ENCODE measurements at places on chromosomes 7 and 10. TPM values are rescaled to one million over a fixed set of nuclear protein-coding genes. Genes with fewer than 3 reads are reported as not detected.

ACBD5 gene
- total RNA-seq: 17.2 TPM

SPDYE8 gene
- total RNA-seq: not detected

GSTO2 gene
- 3.3 TPM for total RNA-seq

UNCX gene
- not detected for total RNA-seq

RGR gene
- total RNA-seq: not detected

DGKI gene
- 0.41 TPM for total RNA-seq

ST8SIA6 gene
- total RNA-seq: 0.60 TPM

DNA sequence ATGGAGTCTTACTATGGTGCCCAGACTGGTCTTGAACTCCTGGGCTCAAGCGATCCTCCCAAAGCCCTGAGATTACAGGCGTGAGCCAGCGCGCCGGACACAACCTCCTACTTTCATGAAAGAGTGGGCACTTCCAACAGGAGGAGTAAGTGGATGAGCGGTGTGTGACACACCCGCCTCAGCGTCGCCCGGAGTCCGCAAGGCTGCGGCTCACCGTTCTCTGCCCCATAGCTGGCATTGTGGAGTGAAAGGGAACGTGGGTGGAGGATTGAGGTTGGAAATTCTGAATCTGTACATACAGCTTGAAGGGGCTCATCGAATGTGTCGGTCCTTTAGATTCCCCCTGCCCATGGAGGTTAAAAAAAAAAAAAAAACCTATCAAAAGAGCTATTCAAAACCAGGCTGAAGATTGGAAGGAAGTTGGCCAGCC lies 524 bp upstream of the PRXL2A start:
- peak overlapping the region; percentile 67 for H3K27ac ChIP-seq
- peak; percentile 76 for DNase-seq
- peak overlapping the region; percentile 87 for H3K4me3 ChIP-seq
- no peaks in the 10 kb centered on the region for H3K27me3 ChIP-seq
- no peaks in the 10 kb centered on the region for H3K36me3 ChIP-seq
- peaks cover 24% of the 10 kb centered on the region for H3K4me1 ChIP-seq

DNA sequence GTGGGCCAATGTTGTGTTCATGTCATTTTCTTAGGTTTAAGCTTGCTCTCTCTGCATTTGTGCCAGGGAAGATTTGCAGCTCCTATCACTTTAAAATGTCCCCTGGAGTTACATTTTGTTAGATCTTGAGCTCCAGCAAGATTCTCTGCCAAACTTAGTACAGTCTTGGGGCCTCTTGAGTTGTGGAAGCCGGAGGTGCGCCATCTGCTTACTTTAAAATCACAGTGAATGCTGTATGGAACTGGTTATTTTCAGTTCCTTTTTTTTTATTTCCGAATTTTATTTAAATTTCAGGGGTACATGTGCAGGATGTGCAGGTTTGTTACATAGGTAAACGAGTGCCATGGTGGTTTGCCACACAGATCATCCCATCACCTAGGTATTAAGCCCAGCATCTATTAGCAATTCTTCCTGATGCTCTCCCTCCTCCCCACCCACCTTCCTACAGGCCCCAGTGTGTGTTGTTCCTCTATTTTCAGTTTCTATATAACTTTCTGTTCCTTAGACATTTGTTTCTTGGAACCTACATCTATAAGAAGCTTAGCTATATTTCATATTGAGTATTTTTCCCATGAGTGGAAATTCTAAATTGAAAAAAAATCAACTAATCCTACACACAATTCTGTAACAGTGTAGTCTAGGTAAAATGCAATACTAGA lies 114.4 kb upstream of the CREB5 start:
- no peak overlapping the region for H3K4me3 ChIP-seq
- no peaks in the 10 kb centered on the region for H3K36me3 ChIP-seq
- H3K27me3 ChIP-seq: no peaks in the 10 kb centered on the region

DNA sequence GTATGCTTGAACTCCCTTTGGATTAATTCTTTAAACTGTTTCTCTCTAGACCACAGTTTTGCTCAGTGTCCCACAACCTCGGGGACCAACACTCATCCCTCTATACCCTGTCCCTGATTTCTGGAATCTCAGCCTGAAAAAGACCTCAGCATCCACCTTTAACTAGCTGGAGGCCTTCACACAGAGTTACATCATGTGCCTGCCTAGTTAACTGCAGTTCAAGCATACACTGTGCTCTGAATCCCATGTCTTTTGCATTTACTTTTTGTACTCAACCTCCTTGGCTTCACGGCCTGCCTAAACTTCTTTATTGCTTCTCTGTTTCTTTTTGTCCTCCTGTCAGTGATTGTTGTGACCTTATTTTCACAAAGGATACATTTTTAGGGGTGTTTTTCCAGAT lies 66.7 kb downstream of the PRKG1 start:
- no peak overlapping the region for H3K4me3 ChIP-seq
- H3K4me1 ChIP-seq: no peaks in the 10 kb centered on the region
- no peaks in the 10 kb centered on the region for H3K27me3 ChIP-seq
- DNase-seq: no peak

DNA sequence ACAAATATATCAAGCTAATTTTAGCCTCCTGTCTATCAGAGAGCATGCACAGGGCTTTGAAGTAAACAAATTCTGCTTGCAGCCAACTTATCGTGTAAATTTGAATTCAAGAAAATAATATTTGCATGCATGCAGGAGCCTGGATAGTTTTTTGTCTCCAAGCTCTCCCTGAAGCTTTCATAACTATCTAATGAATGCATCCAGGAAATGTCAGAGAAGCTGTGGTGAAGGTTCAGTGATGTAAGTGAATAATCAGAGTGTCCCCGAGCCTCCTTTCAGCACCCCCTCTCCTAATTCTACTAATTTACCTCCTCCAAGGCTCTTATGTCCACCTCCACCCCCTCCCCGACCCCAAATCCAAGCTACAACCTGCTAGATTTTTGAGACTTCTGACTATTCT lies 172.0 kb upstream of the ZNF32 start:
- H3K36me3 ChIP-seq: no peaks in the 10 kb centered on the region
- no peak overlapping the region for H3K27ac ChIP-seq
- no peak for DNase-seq
- H3K27me3 ChIP-seq: peaks cover 71% of the 10 kb centered on the region
- H3K4me1 ChIP-seq: no peaks in the 10 kb centered on the region

GRCh38 chr7:83142365-83142764 lies 20.3 kb downstream of the PCLO start:
- H3K4me3 ChIP-seq: no peak overlapping the region
- DNase-seq: no peak
- no peak overlapping the region for H3K27ac ChIP-seq
- no peaks in the 10 kb centered on the region for H3K27me3 ChIP-seq
- H3K4me1 ChIP-seq: no peaks in the 10 kb centered on the region

DNA sequence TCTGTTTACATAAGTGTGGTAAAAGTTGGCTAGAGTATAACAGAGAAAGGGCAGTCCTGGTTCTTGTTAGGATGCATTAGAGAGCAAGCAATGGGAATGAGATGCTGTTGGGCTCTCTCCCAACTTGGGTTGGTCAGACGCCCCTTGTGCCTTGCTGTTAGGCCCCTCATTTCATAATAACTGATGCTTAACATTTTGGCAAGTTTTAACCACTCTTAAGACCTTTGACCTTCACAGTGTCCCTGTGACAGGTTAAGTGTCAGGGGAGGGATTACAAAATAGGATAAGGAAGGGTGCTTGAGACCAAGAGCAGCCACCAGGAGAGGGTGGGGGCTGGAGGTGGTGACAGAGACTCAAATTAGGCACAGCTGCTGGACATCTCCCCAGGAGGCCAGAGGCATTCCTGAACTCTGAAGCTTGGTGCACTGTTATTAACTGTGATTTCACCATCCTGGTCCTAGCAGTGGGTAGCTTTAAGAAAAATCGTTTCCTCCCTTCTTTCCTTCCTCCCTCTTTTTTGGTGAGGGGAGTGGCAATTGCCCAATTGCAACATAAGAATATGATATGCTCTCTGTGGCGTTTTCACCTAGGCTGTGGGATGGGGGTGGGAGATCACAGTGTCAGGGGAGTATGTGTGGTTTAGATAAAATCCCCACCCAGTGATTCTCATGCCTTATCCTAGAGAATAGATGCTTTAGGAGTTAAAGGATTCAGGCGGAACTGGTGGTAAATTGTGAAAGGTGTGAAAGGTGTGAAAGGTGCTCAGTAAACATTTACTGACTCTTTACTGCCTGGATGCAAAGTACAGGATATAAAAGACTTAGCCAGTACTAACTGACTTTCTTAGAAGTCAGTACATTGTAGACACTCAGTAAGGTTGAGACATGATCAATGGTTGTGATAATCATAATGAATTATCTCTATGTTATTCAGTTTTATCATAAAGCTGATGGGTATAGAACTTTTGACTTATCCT lies 270.5 kb downstream of the BICC1 start:
- no peaks in the 10 kb centered on the region for H3K4me1 ChIP-seq
- H3K4me3 ChIP-seq: no peak overlapping the region
- H3K27ac ChIP-seq: no peak overlapping the region
- no peaks in the 10 kb centered on the region for H3K27me3 ChIP-seq
- H3K36me3 ChIP-seq: no peaks in the 10 kb centered on the region
